ENCODE measurements at places on chromosomes 3 and 15.
A peak's percentile ranks its signal among the peaks of the same experiment; 100 is the strongest.

DNA sequence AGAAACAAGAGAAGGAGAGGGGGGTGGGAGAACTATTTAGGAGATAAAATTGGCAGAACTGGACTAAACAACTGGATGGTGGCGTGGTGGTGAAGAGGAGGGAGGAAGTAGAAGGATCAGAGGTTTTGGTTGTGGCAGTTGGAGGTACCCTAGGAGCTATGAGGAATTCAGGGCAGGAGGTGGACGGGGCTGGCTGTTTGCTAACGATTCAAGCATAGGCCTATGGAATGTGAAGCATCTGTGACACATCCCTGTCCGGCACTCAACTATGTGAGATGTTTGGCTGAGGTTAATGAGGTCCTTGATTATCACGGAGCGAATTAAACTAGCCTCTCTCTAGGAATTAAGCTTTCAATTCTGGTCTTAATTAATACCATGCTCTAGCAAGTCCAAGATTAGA is 13.5 kb downstream of the TARS3 start:
- no peak overlapping the region for H3K4me3 ChIP-seq
- H3K4me1 ChIP-seq, result no peaks in the 10 kb centered on the region
- H3K27ac ChIP-seq, result no peak overlapping the region
- H3K36me3 ChIP-seq, result peaks cover 9% of the 10 kb centered on the region

DNA sequence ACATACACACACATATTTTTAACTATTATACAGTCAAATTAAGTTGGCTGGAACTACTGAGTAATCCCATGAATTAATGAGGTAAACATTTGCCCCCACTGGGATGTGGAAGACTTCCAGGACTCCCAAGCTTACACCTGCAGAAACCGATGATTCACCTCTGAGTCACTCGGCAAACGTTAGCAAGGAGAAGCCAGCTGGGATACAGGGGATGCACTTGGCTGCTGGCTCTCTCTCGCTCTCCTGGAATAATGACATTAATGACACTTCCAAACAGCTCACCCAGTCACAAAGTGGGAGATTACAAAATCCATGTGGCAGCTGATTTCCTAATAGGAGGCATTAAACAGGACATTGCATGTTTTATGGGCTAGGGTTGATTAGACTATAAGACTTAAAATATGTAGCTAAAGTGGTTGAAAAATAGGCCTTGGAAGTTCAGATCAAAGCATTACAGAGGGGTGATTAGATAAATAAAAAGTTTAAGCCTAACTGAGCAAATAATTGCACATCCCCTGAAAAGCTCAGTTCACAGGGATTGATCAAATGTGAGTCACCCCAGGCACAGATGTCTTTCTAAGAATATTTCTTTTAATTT is 500.9 kb downstream of the SOX2 start:
- no peak overlapping the region for H3K4me3 ChIP-seq
- no peak for DNase-seq
- no peaks in the 10 kb centered on the region for H3K27me3 ChIP-seq
- H3K4me1 ChIP-seq, result no peaks in the 10 kb centered on the region

DNA sequence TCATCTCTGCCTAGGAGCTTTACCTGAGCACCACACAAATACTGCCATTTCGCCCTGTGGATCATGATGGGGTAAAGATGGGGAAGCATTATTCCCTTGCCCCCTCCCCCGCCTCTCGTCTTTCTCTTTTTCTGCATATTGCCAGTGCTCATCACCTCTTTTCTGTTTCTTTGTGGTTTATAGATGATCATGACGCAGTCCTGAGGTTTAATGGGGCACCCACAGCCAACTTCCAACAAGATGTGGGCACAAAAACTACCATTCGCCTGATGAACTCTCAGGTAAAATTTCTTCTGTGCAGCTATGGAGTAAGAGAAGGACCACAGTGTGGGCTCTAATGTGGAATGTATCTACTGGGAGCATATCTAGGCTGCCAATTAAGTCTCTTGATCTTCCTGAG is 88.2 kb downstream of the RPL39L start:
- no peak overlapping the region for H3K27ac ChIP-seq
- H3K27me3 ChIP-seq, result no peaks in the 10 kb centered on the region
- H3K4me3 ChIP-seq, result no peak overlapping the region
- DNase-seq, result no peak

DNA sequence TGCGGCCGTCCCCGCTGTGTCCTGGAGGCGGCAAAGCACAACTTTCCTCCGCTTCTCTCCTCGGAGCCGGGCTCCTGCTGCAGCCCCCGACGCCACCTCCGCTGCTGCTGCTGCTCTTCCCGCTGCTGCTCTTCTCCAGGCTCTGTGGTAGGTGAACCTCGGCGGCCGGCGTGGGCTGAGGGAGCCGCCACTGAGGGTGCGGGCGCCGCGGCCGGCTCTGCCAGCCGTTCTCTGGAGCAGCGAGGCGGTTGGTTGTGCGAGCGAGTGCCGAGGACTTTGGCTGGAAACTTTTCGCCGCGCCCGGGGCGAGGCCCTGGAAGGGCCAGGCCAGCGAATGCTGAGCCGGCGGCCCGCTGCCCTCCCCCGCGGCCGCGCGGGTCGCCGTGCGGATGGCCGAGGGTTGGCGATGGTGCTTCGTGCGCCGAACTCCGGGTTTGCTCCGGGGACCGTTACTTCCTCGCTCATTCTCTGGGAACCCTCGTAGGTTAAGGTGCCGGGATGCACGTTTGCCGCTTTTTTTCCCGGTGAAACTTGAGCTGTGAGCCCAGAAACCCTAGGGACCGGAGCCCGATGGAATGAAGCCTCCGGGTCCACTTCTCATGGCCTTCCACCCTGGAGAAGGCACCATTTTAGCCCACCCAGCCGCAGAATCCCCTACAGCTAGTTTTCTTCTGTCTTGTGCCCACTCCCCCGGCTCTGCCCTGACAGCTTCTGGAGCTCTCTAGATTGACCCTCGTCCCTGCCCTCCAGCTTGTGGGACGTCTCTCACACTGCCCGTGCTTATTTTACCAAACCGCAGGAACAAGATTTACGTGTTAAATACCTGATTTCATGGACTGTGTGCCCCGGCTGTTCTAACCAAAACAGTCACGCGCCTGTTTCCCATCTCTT is 660 bp downstream of the NECTIN3 start:
- H3K36me3 ChIP-seq, result no peaks in the 10 kb centered on the region
- H3K27ac ChIP-seq, result no peak overlapping the region
- H3K4me1 ChIP-seq, result no peaks in the 10 kb centered on the region
- no peak overlapping the region for H3K4me3 ChIP-seq
- H3K27me3 ChIP-seq, result peaks cover 10% of the 10 kb centered on the region
- DNase-seq, result no peak

GRCh38 chr3:174938102-174938501 is 79.0 kb downstream of the NAALADL2 start:
- H3K27ac ChIP-seq, result no peak overlapping the region
- no peaks in the 10 kb centered on the region for H3K36me3 ChIP-seq

DNA sequence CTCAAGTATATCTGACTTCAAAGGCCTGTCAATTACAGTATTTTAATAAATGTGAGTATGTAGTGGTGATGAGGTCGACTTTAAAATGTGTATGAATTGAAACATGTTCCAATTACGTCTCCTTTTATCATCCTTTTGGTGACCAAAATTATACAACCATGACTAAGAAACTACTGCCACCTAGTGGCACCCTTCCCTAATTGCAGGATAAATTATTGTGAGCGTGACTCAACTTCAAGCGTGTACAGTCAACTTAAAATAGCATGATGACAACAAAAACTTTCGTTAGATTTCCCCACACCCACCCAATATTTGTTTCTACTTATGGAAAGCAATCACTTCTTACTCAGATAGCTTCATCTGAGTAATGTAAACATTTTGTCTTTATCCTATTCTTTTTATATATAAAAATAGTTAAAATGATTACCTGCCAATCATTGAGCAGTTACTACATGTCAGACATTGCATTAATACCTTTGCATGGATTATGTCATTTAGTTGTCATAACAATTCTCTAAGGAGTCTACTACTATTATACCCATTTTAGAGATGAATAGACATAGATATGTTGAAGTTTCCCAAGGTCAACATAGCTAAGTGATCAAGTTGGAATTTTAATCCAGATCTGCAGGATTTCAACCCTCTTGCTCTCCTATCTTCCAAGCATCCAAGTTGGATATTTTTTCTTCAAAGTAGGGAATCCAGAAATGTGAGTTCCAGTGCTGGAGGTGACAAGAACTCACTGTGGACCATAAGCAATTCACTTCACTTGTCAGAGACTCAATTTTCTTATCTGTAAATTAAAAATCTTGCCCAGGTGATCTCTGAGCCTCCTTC is 106.0 kb downstream of the MEX3B start:
- no peaks in the 10 kb centered on the region for H3K4me1 ChIP-seq
- H3K4me3 ChIP-seq, result no peak overlapping the region
- H3K27me3 ChIP-seq, result no peaks in the 10 kb centered on the region
- no peaks in the 10 kb centered on the region for H3K36me3 ChIP-seq
- no peak for DNase-seq

DNA sequence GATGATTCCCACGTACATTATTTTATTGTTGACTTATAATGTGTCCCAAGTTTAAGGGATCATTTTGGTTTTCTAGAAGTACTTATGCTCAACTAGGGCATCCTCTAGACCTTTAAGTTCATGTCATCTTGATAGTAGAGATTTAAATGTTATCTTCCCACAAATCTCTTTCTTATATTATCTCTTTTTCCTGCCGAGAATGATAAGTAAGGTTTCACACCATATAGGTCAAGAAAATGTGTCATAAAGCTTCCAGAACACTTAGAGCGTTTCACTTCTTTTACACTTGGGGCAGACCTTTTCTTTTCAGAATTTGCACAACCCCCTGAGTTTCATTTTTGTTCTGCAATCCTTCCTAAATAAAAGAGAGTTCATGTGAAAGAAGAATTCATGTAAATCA is 142.0 kb upstream of the CBLB start:
- no peak for DNase-seq
- no peaks in the 10 kb centered on the region for H3K36me3 ChIP-seq
- no peak overlapping the region for H3K27ac ChIP-seq
- no peak overlapping the region for H3K4me3 ChIP-seq

DNA sequence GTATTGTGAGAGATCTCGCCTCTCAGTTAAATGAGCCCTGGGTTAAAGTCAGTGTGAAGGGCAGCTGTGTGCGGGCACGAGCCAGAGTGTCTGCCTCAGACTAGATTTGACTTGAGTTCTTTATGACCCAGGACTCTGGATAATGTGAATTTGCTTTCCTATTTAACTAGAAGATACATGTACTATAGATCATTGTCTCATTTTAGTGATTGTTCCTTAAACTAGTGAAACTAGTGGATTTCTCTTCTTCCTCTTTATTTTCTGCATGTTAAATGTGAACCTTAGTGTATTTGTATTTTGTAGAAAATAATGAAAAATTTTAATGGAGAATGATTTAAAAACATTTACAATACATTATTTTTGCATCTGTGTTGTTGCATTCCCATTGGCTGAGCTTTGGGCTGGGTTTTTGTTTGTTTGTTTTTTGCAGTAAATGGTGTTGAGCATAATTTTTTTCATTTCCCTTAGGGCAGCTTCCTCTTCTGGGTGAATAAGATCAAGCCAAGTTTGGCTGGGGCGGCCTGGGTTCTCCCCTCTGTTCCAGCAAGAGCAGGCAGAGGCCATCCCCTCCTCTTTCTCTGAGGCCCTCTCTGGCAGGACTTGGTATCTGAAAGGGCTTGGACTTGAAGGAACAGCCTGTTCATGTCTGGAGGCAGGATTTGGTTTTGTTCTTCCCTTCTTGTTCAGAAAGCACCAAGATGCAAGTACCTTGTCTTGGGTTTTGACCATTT is 15.0 kb downstream of the GCSAM start:
- peaks cover 4% of the 10 kb centered on the region for H3K36me3 ChIP-seq
- H3K27ac ChIP-seq, result peak overlapping the region; percentile 95
- peaks cover 92% of the 10 kb centered on the region for H3K4me1 ChIP-seq
- peak overlapping the region; percentile 48 for H3K4me3 ChIP-seq
- H3K27me3 ChIP-seq, result no peaks in the 10 kb centered on the region

DNA sequence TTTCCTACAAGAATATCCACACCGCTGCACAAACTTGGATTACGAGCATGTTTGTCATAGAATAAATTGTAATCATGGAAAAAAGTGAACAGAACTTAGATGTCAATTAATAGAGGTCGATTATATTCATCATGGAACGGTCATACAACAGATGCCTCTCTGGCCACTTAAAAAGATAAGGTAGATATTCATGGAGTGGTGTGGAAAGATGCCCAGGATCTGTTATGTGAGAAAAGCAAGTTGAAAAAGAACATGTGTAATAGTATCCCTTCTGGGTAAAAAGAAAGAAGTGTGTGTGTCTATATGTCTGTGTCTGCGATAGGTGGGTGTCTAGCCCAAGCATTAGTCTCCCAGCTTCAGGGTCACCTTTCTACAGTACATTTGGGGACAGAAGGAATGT is 113.3 kb downstream of the ANP32A start:
- no peaks in the 10 kb centered on the region for H3K27me3 ChIP-seq
- no peaks in the 10 kb centered on the region for H3K36me3 ChIP-seq
- no peaks in the 10 kb centered on the region for H3K4me1 ChIP-seq
- DNase-seq, result no peak

DNA sequence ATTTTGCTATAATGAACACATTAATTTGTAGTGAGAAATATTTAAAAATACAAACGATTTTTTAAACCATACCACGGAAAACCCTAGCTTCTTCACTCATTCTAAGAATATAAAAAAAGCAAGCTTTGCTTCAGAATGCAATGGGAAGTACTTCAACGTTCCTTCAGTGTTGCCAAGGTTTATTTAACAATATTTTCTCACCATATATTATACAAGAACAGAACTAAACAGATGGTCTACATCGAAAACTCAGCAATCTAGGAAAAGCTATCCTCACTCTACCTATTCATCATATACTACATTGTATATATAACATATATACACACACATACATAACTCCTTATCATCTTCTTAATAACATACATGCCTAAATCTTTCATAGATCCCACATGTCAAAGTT is 1047.4 kb downstream of the IGSF11 start:
- H3K36me3 ChIP-seq, result no peaks in the 10 kb centered on the region
- no peaks in the 10 kb centered on the region for H3K27me3 ChIP-seq
- H3K4me1 ChIP-seq, result no peaks in the 10 kb centered on the region
- no peak overlapping the region for H3K27ac ChIP-seq
- DNase-seq, result no peak

- no peaks in the 10 kb centered on the region for H3K36me3 ChIP-seq
- no peak overlapping the region for H3K27ac ChIP-seq
- H3K4me1 ChIP-seq, result no peaks in the 10 kb centered on the region
These were observed 60.8 kb downstream of the ATP13A5 start for GRCh38 chr3:193317682-193318300.

- peak; percentile 34 for DNase-seq
- peaks cover 49% of the 10 kb centered on the region for H3K4me1 ChIP-seq
- peak overlapping the region; percentile 84 for H3K27ac ChIP-seq
- H3K4me3 ChIP-seq, result 0 out of 2 replicates have a peak overlapping the region, but pooled peaks have one; percentile 11
- H3K36me3 ChIP-seq, result no peaks in the 10 kb centered on the region
- H3K27me3 ChIP-seq, result no peaks in the 10 kb centered on the region
These were observed 29.8 kb downstream of the PLA1A start for GRCh38 chr3:119627461-119627860.

DNA sequence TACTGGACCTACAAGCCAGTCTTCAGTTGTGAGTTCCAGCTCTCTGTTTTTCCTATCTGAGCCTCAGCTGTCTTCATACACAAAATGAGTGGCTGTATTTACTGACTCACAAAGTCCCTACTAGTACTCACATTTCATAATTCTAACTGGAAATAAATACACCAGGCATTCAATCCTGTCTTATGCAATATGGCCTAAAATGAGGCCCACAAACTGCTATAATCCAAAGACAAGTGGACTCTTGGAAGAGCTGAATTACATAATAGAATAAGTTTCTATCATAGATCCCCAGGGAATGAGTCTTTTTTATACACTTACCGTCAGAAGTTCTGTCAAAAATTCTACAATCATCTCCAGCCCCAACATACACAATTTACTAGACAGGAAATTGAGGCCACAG is 211.9 kb downstream of the LRRN1 start:
- H3K4me3 ChIP-seq, result no peak overlapping the region
- no peak for DNase-seq
- H3K27ac ChIP-seq, result no peak overlapping the region
- H3K36me3 ChIP-seq, result no peaks in the 10 kb centered on the region
- no peaks in the 10 kb centered on the region for H3K4me1 ChIP-seq
